ENCODE measurements at places on chromosomes 1 and 21.

DNA sequence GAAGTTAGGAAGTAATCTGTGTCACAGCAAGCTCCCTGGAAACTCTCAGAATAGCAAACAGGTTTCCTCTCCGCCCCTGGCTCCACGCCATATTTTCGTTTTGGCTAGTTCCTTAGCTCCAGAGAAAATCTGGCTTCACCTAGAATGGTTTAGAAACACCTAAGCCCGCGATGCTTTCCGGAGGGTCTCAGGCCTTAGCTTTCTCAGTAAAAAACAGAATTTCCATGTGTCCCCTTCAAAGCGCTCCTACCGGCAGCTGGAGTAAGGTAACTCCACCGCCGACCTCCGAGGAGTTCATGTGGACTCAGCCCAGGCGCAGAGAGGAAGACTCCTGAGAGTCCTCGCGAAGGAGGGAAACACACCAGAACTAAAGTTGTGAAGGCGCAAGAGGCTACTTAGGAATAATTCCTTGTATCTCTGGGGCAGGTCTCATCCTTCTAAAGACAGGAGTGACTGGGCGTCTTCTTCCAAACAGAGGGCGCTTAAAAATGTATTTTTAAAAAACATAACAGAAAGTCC, 406 bp downstream of the KIAA0040 start:
- peak; percentile 40 for DNase-seq

GRCh38 chr1:95888941-95889390, 655.0 kb downstream of the RWDD3 start:
- DNase-seq = no peak

DNA sequence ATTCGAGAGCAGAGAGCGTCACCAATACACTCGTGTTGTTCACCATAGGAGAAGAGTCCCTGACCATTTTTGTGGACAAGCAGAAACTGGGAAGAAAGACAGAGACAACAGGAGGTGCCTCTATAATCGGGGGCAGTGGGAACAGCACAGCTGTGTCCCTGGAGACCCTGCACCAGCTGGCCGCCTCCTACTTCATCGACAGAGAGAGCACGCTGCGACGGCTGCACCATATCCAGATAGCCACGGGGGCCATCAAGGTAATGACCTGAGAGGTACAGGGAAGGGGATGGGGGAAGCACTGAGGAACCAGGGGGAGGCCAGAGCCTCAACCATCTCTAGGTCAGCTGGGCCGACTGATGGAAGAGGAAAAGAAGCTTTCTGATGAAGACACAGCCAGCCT, 86.4 kb downstream of the BRINP2 start:
- no peak for DNase-seq

DNA sequence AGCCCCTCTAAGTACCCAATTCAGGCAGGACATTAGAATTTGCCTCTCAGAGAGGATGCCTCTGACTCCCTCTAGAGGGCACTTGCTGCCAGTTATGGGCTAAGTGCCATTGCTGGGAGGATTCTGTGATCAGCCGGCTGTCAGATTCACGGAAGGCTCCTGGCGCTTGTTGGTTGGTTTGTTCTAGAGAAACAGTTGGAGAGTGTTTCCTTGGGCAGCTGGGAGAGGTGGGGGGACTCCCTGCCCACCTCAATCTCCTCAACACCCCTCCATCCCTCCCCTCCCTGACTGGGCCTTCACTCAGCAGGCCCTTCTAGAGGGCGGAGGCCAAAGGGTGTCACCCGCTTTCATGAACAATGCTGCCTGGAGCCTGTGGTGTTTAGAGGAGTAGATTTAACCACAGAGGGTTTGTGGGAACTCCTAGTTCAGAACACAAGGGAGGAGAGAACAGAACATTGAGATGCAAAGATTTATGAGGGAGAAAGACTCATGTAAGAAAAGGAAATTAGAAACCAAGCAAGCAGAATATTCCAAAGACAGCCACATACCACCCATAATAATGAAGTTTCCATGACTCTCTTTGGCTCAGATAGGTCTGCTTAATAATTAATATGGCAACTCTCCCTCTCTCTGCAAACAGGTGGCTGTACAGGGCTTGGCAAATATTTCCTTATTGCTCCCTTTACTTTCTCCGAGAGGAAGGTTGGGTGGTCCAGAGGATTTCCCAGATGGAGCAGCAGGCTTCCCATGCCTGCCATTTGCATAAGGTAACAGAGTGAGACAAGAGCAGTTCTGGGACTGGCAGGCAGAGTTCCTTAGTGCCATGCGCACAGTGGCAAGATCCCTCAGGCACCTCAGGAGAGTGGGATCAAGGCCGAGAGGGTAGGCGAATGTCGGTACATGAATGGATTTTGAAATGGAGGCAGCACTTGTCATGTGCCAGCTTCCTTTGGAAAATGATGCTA, 30.0 kb upstream of the ACP6 start:
- peak; percentile 67 for DNase-seq

GRCh38 chr1:88472714-88473113, 211.4 kb upstream of the PKN2 start:
- no peak for DNase-seq
